Mesothelial cell of epicardium (in vitro differentiated cells): ENCODE measurements at places on chromosomes 11 and 22.
A peak's percentile ranks its signal among the peaks of the same experiment; 100 is the strongest.

GRCh38 chr11:122733318-122733717 is 77.8 kb downstream of the UBASH3B start:
- DNase-seq = no peak
- no peak overlapping the region for H3K27ac ChIP-seq
- H3K4me1 ChIP-seq = peaks cover 19% of the 10 kb centered on the region

DNA sequence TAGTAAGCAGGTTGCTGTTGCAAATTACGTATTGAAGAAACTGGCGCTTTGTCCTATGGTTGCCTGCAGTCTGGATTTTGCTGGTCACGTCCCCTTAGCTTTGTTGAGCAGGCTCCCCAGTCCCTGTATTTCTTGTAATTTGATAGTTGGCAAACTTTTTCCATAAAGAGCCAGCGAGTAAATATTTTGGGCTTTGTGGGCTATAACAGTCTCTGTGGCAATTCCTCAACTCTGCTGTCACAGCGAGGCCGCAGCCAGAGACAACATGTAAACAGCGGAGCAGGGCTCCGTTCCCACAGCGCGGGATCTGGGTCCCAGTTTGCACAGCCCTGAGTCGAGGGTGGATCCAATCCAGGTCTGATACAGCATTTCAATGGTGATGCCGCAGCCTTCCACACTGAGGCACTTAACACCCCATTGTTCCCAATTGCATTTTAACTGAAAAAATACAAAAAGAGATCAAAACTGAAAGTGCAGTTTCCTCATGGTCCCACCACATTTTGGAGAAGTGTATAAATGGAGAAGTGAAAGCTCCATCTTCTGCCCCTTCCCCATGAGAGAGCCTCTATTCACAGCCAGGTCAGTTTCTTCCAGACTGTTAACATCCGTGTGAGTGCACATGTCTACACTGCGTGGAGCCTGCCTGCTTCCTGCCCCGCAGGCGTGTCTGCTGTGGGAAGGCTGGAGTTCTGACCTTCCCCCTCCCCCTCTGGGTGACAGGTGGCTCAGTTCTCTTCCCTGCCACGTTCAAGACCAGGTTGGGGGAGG is 89.1 kb downstream of the RPS6KA4 start:
- peaks cover 3% of the 10 kb centered on the region for H3K27me3 ChIP-seq
- peak overlapping the region; percentile 68 for H3K4me3 ChIP-seq

DNA sequence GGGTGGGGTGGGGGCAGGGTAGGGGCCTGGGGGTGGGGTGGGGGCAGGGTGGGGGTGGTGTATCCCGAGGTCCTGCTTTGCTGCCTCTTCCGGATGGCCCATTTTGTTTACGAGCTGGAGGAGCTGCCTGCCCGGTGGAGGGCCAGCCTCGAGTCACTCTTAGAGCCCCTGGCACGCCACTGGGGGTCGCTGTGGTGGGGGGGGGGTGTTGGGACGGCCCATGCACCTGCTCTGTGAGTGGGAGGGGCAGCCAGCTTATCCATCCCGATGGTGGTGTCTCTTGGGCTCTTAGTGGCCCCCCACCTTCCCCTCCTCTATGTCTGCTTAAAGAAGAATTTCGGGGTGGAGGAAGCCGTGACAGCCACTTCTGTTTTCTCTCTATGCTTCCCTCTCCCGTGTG is 24.6 kb downstream of the MRGPRD start:
- no peak overlapping the region for H3K27ac ChIP-seq
- no peak overlapping the region for H3K4me3 ChIP-seq
- no peaks in the 10 kb centered on the region for H3K27me3 ChIP-seq
- DNase-seq = no peak
- no peaks in the 10 kb centered on the region for H3K36me3 ChIP-seq

- peaks cover 13% of the 10 kb centered on the region for H3K4me1 ChIP-seq
- no peak overlapping the region for H3K27ac ChIP-seq
- H3K27me3 ChIP-seq = no peaks in the 10 kb centered on the region
- no peak overlapping the region for H3K4me3 ChIP-seq
These were observed 181.7 kb upstream of the ZC3H12C start for GRCh38 chr11:109911488-109911887.

GRCh38 chr11:8773916-8774539 is 91.4 kb downstream of the RPL27A start:
- peaks cover 3% of the 10 kb centered on the region for H3K36me3 ChIP-seq
- no peak overlapping the region for H3K4me3 ChIP-seq
- peaks cover 7% of the 10 kb centered on the region for H3K4me1 ChIP-seq

DNA sequence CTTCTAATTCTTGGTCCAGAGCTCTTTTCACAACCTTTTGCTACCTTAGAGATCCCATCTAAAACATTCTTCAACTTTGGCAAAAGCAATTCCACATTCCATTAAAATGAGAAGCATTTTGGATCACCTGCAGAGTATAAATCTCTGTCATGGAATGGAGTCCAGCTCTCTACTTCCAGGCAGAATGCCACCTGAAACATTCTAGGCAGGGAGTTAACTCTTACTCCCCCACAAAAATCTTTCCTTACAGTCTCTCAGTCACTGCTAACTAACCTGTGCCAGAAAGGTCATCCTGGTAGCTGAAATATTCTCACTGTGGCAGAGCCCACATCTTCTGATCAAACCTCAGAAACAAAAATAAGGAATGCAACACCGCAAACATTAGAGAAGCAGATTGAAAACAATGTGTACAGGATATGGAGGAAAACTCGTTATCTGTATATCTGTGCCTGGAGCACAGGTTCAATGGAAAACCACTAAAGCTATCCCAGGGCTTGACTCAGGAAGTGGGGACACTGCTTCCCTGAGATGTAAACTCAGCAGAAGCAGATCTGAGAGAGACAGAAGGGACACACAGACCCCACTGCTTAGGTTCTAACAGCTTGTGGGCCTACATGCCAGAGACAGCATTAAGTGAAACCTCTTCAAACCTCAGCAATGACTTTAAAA is 78.9 kb downstream of the KCNC1 start:
- H3K36me3 ChIP-seq = no peaks in the 10 kb centered on the region
- no peaks in the 10 kb centered on the region for H3K27me3 ChIP-seq
- DNase-seq = no peak
- H3K4me3 ChIP-seq = no peak overlapping the region
- H3K27ac ChIP-seq = peak overlapping the region; percentile 92

- peak; percentile 47 for DNase-seq
- H3K27ac ChIP-seq = peak overlapping the region; percentile 47
- H3K27me3 ChIP-seq = no peaks in the 10 kb centered on the region
- peaks cover 22% of the 10 kb centered on the region for H3K4me1 ChIP-seq
These were observed 22.1 kb upstream of the CTR9 start for GRCh38 chr11:10728789-10729472.

- peaks cover 7% of the 10 kb centered on the region for H3K36me3 ChIP-seq
- peaks cover 7% of the 10 kb centered on the region for H3K4me1 ChIP-seq
- no peak overlapping the region for H3K27ac ChIP-seq
- no peak for DNase-seq
These were observed 126.6 kb downstream of the BCR start for GRCh38 chr22:23306926-23307325.
